ENCODE measurements at places on chromosomes 6 and 20.

- no peak for DNase-seq
Observed at GRCh38 chr20:3461911-3462677, 8.7 kb upstream of the ATRN start.

- no peak for DNase-seq
Observed at GRCh38 chr6:47292944-47293343, 16.8 kb downstream of the TNFRSF21 start.

DNA sequence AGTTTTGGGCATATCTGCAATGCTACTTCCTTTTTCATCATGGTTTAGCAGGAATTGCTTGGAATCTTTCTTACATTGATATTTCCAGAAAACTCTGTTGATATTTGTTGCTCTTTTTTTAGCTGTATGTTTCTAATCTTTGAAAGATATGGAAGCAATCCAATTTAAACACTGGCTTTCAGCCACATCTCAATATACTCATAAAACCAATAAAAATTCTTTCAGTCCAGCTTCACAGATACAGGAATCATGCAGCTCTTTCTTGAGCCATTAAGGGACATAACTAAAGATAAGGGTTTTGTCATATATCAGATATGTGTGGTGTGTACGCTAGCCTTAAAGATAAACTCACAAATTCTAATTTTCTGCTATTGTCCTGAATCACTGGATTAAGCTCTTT, 47.4 kb downstream of the PKIB start:
- DNase-seq, result no peak

GRCh38 chr6:3412779-3413500, 43.9 kb downstream of the SLC22A23 start:
- DNase-seq, result no peak

DNA sequence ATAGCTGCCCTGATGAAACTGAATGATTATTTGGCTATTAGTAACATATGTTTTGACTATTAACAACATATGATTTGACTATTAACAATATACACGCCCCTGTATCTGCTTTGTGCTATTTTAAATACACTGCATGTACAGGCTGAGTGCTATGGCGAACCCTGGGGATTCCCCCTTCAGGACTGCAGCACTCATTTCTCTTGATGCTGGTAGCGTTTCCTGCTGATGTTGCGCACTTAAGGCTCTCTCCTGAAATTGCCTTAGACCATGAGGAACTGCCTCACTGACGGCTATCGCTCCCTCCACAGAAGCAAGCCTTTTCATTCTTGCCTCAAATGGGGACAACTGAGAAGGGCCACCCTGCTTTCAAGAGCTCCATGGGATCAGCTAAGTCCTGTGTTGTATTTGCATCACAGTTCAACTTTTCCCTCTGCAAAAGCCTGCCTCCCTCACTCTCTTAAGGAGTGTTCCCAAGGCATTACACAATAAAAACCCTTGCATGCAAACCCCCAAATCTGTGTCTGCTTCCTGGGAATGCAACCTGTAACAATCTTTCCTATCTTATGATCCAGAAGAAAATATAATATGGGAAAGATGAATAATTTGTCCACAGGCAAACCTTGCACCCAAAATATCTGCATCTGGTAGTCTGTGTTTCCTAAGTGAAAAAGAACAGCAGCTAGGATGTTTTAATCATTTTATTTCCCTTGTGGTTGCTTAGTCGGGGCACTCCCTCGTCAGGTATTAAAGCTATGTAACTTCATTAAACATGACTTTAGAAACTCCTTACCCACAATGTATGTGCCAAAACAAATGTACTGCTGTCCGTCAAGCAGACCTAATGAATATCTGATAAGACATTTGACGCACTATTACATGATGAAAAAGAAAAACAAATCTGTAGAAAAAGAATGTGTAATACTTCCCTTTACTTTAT, 456.4 kb downstream of the COL12A1 start:
- no peak for DNase-seq

- DNase-seq, result no peak
Observed at GRCh38 chr6:154157082-154157481, 118.0 kb downstream of the OPRM1 start.

DNA sequence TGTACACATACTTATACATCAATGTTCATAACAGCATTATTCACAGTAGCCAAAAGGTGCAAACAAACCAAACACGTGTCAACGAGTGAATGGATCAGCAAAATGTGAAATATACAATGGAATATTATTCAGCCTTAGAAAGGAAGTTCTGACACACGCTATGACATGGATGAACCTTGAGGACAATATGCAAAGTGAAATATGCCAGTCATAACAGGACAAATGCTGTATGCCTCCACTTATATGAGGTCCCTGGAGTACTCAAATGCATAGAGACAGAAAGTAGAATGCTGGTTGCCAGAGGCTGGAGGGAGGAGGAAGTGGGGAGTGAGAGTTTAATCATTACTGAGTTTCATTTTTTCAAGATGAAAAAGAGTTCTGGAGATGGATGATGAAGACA, 37.8 kb upstream of the IGF2R start:
- no peak for DNase-seq

DNA sequence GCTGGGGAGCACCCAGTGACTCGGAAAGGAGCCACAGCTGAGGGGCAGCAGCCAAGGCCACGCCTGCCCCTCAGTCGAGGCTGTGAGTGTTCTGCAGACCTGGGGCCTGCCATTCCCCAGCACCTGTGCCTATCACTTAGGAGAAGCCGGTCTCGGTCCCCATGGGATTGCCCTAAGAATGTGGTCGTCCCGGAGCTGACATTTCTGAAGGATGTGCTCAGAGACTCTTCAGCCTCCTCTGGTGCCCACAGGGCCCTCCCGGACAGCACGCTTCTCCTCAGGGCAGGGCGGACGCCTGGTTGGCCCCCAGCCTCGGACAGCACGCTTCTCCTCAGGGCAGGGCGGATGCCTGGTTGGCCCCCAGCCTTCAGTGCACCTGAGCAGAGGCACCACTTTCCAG, 223.9 kb downstream of the ERMARD start:
- no peak for DNase-seq

Measured in stimulated activated CD4-positive, alpha-beta T cell treated with anti-CD3 and anti-CD28 coated beads, Interleukin-1b, Interleukin-23, amount 100 ng/mL, for 1 hour (primary cell).